CD4-positive, alpha-beta T cell (primary cell): ENCODE measurements at places on chromosomes 4 and X.
A peak's percentile ranks its signal among the peaks of the same experiment; 100 is the strongest.

DNA sequence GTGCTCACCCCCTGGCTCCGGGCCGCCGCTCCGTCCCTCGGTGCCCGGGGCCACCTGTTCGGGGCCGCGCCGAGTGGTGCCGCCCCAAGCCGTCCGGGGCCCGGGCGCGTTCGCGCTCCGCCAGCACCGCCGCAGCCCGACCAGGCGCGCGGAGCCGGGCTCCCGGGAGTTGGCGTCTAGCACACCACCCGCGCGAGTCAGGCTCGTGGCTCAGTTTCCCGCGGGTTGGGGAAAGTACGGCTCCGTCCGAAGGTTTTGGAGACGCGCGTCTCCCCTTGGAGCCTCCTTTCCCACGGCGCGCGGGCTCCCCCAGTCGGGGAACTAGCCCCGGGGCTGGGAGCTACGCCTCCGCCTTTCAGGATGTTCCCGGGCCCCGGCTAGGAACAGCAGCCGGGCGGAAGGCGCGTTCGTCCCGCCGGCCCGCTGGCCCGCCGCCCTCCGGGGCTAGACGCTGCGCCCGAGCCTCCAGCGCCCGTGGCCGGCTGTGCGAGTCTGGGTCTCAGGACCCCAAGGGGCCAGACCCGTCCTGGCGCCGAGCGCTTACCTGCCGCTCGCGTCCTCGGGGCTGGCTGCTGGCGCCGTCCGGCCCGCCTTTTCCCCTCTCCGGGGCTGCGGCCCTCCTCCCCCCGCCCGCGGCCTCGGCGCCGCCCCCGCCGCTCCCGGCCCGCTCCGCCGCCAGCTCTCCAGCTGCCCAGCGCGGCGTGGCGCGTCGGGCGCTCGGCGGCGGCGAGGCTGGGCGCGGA, at the start of gene ADGRG2:
Gene ADGRG2 (minus strand): TSS at position 571 of the 743 bp plus-strand sequence. CDS start 53,634 bp downstream, outside the sequence.
- DNase-seq = no peak

- no peak for DNase-seq
Observed at GRCh38 chrX:74085642-74086236, 218.2 kb upstream of the ZCCHC13 start.

DNA sequence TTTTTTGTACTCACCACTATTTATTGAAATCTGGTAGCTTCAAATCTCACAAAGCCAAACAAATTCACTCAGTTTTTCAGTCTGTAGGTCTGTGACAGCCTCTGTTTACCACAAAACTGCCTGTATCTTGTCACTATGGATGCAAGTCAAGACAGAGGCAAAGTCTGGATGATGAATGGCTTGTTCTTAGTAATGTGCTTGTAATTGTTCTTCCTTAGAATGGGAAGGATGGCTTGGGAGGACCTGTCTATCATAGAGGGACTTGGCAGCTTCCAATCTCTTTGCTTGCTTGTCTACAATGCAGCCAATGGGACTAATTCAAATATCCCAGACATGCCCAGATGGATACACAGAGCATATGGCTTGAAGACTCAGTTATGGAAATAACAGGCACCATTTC, 141.2 kb upstream of the SCML1 start:
- no peak for DNase-seq

DNA sequence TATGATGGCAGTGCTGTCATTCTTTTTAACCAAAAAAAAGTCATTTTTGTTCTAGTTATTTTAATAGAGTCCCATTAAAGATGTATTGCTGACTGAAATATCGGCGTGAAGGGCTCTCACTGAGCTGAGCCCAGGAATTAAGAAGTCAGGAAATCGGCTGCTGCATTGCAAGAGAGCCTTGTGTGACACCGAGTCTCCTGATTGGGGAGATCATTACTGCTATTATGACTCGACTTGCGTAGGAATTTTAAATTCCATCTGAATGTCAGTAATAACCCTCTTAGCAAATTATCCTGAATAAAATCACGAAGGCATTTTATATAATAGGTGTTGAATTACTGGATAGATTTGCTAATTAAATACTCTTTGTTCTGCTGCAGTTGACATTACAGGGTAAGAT, 111.5 kb downstream of the POLA1 start:
- no peak for DNase-seq

GRCh38 chr4:27574743-27575142, 714.1 kb downstream of the STIM2 start:
- no peak for DNase-seq

GRCh38 chr4:98515470-98515809, 143.0 kb downstream of the TSPAN5 start:
- DNase-seq = no peak

DNA sequence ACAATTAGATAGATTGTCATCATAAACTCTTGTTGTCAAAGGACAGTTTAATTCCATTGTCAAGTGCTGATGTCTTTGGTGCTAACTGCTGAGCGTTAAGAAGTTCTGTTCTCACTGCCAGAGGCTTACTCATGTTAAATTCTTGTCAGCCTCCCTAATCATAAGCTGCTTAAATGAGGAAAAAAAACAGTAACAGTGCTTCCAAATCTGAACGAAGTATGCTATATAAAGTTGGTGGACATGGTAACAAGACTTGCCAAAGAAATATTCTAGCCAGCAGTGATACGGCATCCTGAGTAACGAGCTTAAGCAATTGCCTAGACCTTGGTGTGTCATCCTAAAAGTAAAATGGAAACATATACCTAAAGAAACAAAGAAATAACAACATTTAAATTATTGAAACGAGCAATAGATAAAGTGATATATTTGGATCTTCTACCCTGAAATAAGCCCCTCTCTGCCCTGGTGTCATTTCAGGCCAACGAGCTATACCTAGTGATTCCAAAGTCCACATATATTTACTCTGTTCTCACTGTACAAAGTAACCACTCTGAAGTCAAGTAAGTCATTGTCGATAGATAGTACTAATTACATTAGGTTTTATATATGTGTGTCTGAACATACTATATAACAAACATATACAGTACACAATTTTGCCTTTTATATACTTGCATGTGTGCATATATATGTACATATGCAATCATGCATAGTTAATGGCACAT, 339.7 kb upstream of the HS3ST1 start:
- DNase-seq = no peak

DNA sequence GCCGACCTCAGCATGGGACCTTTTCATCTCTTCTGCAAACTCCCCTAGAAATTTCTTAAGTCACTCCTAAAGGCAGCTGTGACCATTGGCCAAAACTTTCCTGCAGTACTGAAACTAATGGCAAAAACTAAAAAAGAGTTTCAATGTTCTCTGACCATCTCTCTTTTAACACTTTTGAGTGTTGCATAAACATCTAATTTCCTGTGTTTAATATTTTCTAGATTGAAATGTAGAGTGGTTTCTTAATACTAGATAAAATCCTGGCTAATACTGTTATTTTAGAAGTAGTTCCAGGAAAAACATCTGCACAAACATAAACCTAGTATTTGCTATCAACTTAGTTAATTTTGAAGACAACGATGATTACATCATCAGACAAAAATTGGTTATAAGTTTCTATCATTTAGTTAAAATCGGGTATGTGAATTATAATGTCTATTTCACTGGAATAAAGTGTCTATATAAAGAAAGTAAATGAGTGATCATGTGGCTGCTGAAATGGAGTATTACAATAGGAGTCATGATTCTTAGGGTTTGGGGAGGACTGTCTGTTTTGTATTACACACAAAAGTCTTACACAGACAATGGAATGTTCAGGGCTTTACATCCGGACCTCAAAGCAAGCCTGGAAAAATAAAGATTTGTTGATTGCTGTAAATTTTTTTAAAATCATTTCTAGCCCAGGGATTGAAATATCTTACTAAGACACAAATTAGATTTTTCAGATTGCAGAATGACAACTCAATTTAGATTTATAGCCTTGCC, 1323.4 kb downstream of the C4orf33 start:
- DNase-seq = no peak

GRCh38 chr4:152296386-152296785, 239.5 kb downstream of the FBXW7 start:
- DNase-seq = no peak

DNA sequence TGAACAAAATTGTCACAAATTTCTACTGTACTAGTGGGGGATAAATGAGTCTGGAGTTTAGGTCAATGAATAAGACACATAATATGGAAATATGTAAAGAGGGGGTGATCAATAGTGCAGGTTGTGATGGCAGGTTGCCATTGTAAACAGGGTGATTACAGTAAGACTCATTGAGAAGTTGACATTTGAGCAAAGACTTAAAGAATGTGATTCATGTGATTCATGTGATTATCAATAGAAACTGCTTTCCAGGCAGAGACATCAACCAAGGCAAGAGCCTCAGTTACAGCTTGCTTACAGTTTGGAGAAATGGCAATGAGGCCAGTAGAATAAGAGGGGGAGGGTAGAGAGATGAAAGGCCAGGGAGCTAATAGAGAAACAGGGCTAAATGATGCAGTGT, 45.8 kb upstream of the GIMD1 start:
- no peak for DNase-seq

- DNase-seq = peak; percentile 71
Observed at GRCh38 chrX:154135458-154136229, 8.4 kb upstream of the OPN1LW start.

DNA sequence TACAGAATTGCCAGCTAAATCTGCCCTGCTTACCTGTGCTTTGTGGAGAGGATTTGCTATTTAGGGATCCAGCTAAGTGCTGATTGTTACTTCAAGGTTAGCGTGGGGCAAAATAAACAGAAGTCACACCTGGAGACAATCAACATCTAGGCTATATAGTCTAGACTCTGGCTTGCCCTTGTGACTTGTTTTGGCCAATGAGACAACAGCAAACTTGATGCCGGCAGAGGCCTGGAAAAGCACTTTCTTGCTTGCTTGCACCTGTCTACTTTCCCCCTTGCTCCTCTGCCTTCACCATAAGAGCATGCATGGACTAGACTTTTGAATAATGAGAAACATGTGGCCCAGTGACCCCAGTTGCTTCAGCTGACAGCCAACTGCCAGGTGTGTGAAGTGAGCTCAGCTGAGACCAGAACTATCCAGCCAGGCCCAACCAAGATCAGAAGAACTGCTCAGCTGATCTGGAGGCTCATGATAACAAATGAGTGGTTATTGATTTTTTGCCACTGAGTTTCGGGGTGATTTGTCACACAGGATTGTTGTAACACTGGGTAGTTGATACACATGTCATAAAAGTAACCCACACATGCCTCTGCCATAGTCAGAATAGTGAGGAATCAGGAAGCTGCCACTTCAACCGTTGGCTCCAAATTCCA, 164.4 kb downstream of the RBMX2 start:
- DNase-seq = no peak

- no peak for DNase-seq
Observed at GRCh38 chr4:117001077-117001476, 84.3 kb downstream of the TRAM1L1 start.

GRCh38 chr4:1508161-1509160, 102.2 kb upstream of the NKX1-1 start:
- DNase-seq = no peak

DNA sequence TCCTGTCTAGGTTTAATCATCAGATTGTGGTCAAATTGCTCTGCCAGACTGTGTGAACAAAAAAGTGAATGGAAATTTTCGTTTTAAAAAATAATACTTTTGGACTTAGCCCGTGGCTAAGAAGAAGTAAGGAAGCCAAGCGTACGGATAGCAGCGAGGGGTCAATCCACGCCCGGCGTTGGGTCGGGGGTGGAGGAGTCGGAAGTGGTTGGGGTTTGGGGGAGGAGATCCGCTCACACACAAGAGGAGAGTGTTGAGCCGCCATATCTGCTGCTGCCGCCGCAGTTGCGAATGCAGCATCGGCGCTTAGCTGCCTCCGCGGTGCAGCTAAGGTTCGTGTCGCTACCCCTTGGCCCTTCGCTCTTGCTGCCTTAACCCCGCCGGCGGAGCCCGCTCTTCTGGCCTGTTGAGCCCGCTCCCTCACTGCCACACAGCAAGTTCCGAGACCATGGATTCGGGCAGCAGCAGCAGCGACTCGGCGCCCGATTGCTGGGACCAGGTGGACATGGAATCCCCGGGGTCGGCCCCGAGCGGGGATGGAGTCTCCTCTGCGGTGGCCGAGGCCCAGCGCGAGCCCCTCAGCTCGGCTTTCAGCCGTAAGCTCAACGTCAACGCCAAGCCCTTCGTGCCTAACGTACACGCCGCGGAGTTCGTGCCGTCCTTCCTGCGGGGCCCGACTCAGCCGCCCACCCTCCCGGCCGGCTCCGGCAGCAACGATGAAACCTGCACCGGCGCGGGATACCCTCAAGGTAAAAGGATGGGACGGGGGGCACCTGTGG, at the start of gene GSPT2:
Gene GSPT2 (plus strand): TSS at position 264 of the 779 bp plus-strand sequence. CDS start 185 bp downstream, at position 449.
- peak; percentile 28 for DNase-seq

GRCh38 chr4:182318256-182318655, 75.1 kb downstream of the TENM3 start:
- no peak for DNase-seq

GRCh38 chr4:85398276-85398675, 76.7 kb upstream of the ARHGAP24 start:
- DNase-seq = no peak

DNA sequence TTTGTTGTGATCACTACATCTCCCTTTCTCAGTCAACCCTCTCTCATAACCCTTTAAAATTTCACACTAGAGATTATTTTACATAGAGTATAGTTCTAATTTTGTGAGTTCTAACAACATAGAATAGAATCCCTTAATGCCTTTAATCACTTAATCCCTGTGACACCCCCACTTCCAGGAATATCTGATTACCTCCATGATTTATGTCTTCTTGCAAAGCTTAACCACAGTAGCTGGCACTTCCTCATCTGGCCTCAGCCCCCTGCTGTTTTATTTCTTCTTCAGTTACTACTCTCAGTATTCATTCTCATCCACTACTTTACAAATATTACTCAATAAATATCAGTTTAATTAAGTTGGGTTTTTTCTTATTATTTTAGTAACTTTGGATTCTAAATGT, 340.9 kb downstream of the CENPC start:
- DNase-seq = no peak

DNA sequence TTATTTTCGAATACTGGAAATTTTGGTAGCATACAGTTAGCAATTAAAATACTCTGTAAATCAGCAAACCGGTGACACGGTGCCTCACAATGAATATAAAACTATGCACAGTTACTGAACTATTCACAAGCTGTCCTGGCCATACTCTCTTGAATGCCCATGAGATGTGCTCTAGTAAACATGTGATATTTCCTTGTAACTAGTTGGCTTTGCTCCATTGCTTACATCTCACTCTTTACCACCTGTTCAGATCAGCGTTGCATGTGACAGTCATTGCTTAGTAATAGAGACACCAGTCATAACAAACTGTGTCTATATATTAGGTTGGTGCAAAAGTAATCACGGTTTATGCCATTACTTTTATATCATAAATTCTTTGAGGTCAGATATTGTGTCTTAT, 897.9 kb upstream of the FTHL17 start:
- DNase-seq = no peak
